ENCODE measurements at places on chromosomes 16 and 17.

GRCh38 chr16:68388124-68388523 lies 60.2 kb downstream of the SMPD3 start:
- no peak for DNase-seq

DNA sequence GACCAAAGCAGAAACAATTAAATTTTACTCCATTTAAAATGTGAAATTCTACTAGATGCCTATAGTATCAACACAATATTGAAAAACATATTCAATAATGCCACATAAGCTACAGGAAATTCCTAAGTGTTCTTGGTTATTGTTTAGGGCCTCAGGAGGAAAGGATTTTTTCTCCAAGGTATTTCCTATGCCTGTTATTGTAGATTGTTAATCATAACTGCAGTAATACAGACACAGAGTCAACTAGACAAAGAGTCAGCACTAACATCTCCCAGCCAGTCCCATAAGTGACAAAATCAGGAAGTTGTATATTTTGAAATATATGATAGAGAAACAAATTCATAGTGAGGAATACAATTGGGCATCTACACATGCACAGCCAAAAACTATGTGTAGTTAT lies 782.7 kb upstream of the KIF2B start:
- no peak for DNase-seq

GRCh38 chr17:17876959-17877528 lies 40.3 kb upstream of the SREBF1 start:
- no peak for DNase-seq

DNA sequence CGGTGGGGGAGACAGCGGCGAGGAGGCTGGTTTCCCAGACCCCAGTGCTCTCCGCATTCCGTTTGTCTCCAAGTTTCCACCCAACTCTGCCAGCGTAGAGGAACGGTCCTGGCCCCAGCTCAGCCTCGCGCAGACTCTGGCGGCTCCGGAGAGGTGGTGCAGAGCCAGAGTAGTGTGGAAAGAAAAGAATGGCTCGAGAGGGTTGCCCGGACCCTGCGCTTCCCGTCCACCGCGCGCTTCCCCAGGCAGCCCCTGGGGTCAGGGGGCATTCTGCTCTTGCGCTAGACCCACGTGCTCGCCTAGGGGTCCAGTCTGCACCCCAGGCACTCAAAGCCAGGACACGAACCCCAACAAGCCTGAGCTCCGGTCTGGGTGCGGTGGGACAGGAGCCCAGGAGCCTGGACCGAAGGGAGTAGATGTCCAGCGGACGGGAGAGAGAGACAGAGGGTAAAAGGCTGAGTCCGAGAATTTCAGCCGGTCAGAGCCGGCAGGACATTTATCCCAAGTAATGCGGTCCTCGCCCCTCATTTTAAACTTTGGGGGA lies 3.8 kb downstream of the PMP22 start:
- DNase-seq: peak; percentile 93

- no peak for DNase-seq
Measured at GRCh38 chr17:55233840-55234239, 30.9 kb upstream of the HLF start.

GRCh38 chr17:64571746-64572145 lies 65.0 kb downstream of the CEP95 start:
- DNase-seq: no peak

- DNase-seq: no peak
Measured at GRCh38 chr16:3578121-3578520, 918 bp upstream of the NLRC3 start.

DNA sequence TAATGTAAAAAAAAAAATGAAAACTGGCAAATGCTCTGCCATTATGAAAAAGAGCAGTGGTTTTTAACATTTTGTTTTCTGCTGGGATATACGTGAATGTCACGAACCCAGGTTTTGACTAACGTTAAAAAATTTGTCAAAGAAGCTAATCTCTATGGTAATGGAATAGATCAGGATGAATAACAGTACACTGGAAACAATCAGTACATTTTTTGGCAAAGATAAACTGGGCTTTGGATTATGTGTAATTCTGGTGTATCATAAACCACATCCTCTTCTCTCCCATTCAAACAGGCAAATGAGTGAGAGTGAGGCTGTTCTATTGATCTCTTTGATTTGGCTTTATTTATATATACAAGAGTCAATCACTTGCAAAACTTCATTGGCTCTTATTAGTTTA lies 207.0 kb upstream of the IRX3 start:
- no peak for DNase-seq

DNA sequence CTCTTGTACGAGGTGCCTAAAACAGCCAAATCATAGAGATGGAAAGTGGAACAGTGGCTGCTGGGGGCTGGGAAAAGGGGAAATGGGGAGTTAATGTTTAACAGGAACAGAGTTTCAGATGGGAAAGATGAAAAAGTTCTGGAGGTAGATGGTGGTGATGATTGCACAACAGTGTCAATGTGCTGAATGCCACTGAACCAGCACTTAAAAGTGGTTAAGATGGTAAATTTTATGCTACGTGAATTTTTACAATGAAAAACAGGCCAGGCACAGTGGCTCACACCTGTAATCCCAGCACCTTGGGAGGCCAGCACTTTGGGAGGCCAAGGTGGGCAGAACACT lies 130.4 kb downstream of the C16orf78 start:
- no peak for DNase-seq

- no peak for DNase-seq
Measured at GRCh38 chr16:80285104-80285503, 255.7 kb upstream of the DYNLRB2 start.

- no peak for DNase-seq
Measured at GRCh38 chr17:29136998-29137730, 43.0 kb downstream of the MYO18A start.

- DNase-seq: no peak
Measured at GRCh38 chr16:2968368-2968737, 795 bp upstream of the PAQR4 start.

DNA sequence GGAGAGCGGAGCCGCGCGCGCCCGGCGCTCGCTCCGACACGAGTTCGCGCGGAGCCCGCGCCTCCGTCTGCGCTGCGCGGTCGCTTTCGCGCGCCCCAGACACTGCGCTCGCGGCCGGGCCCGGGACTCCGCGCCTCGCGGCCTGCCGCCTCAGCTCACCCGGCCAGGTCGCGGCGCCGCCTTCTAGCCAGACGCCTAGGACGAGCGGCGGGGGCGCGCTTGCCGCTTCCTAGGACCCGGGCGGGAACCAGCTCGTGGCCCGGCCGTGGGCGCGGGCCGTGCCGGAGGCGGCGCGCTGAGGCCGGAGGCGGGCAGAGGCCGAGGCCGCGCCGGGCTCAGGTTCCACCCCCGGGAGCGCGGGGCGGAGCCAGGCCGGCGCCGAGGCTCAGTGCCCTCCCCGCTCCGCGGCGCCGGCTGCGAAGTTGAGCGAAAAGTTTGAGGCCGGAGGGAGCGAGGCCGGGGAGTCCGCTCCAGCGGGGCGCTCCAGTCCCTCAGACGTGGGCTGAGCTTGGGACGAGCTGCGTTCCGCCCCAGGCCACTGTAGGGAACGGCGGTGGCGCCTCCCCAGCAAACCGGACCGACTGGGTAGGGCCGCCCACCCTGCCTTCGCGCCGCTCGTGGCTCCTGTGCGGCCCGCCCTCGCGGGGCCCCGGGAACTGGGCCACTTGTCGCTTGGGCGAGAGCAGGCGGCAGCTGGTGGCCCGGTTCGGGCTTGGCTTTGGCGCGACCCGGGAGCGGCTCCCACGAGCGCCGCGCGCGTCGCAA lies at the start of gene SPHK1:
TSS of gene SPHK1 (plus strand) at position 388 of the 765 bp plus-strand sequence. CDS start 1,036 bp downstream, outside the sequence.
- peak; percentile 93 for DNase-seq

- DNase-seq: no peak
Measured at GRCh38 chr16:24986512-24987303, 28.5 kb downstream of the ARHGAP17 start.

GRCh38 chr17:43983515-43984411 lies 20.7 kb upstream of the NAGS start:
- DNase-seq: peak; percentile 91

DNA sequence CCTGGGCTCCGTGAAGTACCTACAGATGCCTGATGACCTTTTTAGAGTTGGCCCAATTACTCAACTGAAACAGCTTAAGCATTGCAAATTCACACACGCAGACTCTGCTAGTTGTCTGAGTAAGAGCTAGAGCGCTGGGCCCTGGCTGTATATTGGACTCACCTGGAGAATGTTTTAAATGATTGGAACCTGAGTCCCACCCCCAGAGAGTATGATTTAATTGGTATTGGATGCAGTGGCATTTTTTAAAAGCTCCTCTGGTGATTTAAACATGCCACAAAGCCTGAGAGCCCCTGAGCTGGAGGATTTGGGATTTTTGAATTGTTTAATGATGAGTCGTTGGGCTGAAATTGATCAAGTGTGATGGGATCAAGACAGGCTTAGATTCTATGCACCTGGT lies 143.9 kb upstream of the SDK2 start:
- DNase-seq: no peak

DNA sequence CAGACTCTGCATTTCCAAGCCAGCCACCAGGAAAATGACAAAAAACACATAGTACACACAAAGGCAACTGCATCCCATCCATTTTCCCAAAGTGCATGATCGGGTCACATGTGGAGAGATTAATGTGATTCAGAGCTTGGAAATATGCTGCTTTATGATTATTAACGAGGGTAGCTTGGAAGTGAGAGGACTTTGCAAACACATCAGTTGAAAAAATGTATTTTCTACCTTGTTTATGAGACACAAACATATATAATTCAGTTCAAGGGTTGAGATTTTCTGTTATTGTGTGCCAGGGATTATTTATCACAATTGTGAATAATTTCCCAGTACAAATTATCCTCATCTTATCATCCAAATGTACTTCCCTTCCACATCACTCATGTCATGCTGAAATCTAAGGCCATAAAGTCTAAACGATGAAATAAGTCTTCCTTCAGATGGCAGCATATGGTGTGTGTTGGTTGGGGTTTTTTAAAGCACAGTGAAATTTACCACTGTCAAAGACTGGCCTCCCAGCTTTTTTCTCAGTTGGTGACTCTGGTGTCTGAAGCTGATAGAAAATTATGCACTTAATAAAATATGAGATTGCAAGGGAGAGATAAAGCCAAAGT lies 104.7 kb upstream of the ADAMTS18 start:
- DNase-seq: no peak

- DNase-seq: no peak
Measured at GRCh38 chr16:21268236-21268635, 9.9 kb downstream of the CRYM start.

- no peak for DNase-seq
Measured at GRCh38 chr17:72064606-72065193, 56.1 kb upstream of the SOX9 start.

DNA sequence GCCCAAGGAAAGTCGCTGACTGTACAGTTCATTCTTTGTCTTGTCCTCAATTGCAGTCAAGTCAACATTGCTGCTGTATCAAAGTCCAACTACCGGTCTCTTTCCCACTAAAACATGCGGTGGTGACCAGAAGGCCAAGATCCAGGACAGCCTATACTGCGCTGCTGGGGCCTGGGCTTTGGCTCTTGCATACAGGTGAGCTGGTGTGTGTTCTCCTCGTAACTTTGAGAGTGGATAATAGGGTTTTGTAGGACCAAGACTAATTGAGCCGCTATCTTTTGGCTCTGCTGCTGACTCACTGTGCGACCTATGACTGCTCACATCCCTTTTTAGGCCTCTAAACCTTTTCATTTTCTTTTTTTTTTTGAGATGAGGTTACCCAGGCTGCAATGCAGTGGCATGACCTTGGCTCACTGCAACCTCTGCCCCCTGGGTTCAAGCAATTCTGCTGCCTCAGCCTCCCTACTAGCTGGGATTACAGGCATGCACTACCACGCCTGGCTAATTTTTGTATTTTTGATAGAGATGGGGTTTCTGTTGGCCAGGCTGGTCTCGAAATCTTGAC lies 38.7 kb downstream of the PHKB start:
- no peak for DNase-seq

GRCh38 chr17:61468263-61468907 lies 16.2 kb downstream of the TBX4 start:
- no peak for DNase-seq

GRCh38 chr17:60863892-60864707 lies 186.4 kb downstream of the BCAS3 start:
- DNase-seq: no peak

GRCh38 chr17:57211543-57211942 lies 44.8 kb upstream of the MSI2 start:
- DNase-seq: no peak

DNA sequence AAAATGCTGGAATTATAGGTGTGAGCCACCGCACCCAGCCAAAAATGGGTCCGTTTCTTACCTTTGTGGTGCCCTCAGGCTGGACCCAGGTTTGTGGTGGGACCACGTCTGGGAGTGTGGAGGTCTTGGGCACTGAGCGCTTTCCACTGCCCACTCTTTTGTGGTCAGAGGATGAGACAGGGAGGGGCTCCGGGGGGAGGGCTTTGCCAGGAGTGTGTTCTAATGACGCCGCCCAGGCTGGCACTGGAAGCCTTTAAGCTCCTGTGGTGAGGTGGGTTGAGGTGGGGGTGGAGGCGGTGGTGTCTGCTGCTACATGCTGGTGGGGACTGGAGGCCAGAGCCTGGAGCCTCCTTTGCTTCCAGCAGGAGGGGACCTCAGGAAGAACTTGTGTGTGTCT lies 12.8 kb upstream of the ADCY7 start:
- DNase-seq: peak; percentile 49

GRCh38 chr17:48568499-48569239 lies 9.5 kb downstream of the HOXB4 start:
- no peak for DNase-seq

GRCh38 chr16:11020792-11021551 lies 76.6 kb downstream of the CLEC16A start:
- no peak for DNase-seq

DNA sequence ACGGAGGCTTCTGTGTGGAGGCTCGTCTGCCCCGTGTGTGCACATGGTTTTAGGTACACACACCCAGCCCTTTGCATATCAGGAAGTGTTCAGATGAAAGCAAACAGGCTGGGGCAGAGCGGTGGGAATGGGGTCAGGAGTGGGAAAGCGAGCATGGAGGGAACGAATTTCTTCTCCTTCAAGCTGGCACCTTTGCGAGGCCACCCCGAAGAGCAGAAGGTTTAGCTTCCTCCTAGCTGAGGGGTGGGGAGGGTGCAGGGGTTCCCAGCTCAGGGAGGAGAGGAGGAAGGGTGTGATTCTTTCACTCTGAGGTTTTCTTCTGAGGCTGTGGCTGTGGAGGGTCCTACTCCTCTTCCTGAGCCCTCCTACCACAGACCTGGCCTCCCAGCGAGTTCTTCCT lies 83.6 kb downstream of the ABR start:
- no peak for DNase-seq

DNA sequence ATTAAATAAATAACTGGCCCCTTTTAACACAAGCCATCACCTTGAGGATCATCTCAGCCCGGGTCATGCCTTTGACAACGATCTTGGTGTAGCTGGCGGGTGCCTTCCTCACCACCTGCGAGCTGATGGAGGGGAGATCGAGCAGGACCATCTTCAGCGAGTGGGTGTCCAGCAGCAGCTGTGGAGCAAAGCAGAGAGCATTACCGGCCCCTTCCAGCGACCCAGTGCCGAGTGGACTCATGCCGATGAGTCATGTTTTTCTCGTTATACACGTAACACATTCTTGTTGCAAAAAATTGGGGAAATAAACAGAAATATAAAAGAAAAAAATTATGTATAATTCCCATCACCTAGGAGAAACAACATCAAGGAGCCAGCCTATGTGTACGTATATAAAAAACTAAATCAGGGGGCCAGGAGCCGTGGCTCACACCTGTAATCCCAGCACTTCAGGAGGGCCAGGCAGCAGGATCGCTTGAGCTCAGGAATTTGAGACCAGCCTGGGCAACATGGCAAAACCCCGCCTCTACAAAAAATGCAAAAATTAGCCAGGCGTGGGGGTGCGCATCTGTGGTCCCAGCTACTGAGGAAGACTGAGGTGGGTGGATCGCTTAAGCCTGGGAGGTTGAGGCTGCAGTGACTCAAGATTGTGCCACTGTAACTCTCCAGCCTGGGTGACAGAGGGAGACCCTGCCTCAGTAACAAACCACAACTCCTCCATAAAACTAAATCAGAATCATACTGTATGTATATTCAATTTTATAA lies 169.1 kb upstream of the RPH3AL start:
- no peak for DNase-seq
